ENCODE measurements at places on chromosomes 6 and 20. TPM values are rescaled to one million over a fixed set of nuclear protein-coding genes. Genes with fewer than 3 reads are reported as not detected.

DNA sequence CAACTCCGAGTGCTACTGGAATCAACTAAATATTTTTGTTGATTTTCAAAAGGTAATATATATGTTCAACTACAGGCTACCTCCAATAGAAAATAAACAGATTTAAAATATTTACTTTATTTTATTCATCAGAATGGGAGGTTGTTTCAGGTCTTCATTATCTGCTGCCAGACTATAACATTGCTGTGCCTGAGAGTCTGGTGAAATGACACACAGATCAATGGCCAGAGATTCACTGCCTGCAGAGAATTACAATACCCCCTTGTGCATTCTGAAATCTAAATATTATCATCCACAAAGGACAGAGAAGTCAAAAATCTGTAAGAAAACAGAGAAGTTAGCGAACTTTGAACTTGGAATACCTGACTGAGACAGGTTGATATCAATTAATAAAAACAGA is 667.8 kb upstream of the GJE1 start:
- H3K27ac ChIP-seq: no peak overlapping the region
- DNase-seq: no peak
- H3K4me1 ChIP-seq: no peaks in the 10 kb centered on the region
- no peaks in the 10 kb centered on the region for H3K36me3 ChIP-seq
- H3K27me3 ChIP-seq: no peaks in the 10 kb centered on the region
- H3K4me3 ChIP-seq: no peak overlapping the region

DNA sequence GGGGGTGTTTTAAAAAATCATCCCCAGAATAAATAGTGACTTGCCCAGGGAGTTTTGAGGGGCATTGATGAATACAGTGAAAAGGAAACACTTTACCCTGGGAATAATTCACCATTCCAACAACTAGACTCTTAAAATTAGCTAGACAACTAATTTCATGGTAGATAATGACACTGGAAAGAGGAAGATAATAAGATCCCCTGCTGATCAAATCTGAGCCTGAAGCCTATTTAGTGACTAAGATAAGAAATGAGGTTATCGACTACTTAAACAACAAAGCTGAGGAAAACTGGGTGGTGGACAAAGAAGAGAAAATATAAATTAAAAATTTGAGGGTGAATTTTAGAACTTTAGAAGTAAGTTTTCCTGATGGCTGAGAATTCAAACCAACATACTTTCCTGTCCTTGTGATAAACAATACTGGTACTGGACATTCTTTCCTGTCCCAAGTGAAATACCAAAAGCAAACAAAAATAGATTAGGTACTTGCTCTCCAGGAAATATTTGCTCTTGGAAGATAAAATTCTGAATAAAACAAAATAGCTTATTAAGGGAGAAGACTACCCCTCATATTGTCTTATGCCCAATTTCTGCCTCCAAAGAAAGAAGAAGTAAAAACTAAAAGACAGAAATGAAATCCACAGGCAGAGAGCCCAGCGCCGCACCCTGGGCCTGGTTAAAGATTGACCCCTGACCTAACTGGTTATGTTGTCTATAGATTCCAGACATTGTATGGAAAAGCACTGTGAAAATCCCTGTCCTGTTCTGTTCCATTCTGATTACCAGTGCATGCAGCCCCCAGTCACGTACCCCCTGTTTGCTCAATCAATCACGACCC is 64.0 kb upstream of the ADGRF4 start:
- no peaks in the 10 kb centered on the region for H3K27me3 ChIP-seq
- H3K4me1 ChIP-seq: peaks cover 9% of the 10 kb centered on the region
- no peak overlapping the region for H3K4me3 ChIP-seq
- H3K27ac ChIP-seq: no peak overlapping the region
- no peaks in the 10 kb centered on the region for H3K36me3 ChIP-seq

DNA sequence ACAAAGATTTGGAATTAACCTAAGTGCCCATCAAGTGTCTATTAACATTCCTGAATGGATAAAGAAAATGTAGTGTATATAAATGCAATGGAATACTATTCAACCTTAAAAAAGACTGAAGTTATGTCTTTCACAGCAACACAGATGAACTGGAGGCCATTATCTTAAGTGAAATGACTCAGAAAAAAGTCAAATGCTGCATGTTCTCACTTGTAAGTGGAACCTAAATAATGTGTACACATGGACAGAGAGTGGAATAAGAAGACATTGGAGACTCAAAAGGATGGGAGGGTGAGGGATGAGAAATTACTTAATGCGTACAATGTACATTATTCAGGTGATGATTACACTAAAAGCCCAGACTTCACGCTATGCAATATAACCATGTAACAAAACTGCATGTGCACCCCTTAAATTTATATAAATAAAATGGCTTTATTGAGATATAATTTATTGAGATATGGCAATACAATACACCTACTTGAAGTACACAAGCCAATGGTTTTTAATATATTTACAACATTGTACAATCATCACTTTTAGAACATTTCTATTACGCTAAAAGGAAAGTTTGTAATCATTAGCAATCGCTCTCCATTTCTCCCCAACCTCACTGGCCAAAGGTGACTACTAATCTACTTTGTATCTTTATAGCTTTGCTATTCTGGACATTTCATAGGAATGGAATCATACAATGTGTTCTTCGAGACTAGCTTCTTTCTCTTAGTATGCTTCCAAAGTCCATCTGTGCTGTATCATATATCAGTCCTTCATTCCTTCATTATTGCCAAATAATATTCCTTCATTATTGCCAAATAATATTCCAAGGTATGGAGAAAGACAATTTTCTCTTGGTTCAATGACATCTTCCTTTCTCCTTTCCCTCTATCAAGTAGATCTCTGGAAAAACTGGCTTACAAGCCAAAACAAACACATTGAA is 5.8 kb downstream of the STX7 start:
- no peak overlapping the region for H3K27ac ChIP-seq
- peaks cover 64% of the 10 kb centered on the region for H3K4me1 ChIP-seq
- no peak for DNase-seq
- no peaks in the 10 kb centered on the region for H3K36me3 ChIP-seq

- no peak overlapping the region for H3K4me3 ChIP-seq
- H3K27me3 ChIP-seq: no peaks in the 10 kb centered on the region
- H3K27ac ChIP-seq: no peak overlapping the region
- no peaks in the 10 kb centered on the region for H3K36me3 ChIP-seq
These were observed 13.0 kb downstream of the DYNLT2 start for GRCh38 chr6:169738204-169738975.

The TTK gene
- 2.5 TPM for total RNA-seq

GRCh38 chr6:124995645-124996325 is 33.5 kb downstream of the RNF217 start:
- no peak for DNase-seq
- H3K4me1 ChIP-seq: peaks cover 16% of the 10 kb centered on the region
- H3K27me3 ChIP-seq: no peaks in the 10 kb centered on the region
- H3K4me3 ChIP-seq: no peak overlapping the region

DNA sequence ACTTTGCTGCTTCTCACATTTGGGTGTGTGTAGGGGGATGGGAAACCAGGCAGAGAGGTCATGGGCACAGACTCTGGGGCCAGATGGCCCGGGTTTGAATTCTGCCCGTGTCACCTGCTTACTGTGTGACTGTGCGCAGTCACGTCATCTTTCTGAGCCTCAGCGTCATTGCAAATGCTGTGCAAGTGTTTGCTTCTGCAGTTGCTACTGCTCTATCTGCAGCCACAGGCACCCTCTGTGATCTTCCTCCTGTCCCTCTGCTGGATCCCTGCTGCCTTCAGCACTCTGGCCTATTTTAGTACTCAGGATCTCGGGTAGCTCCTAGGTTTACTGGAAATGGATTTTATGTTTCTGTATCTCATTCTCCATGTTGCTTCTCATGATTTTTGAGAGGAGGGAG is 40.6 kb upstream of the TULP1 start:
- H3K4me1 ChIP-seq: no peaks in the 10 kb centered on the region
- H3K27me3 ChIP-seq: no peaks in the 10 kb centered on the region
- H3K27ac ChIP-seq: no peak overlapping the region
- DNase-seq: no peak
- H3K4me3 ChIP-seq: no peak overlapping the region

The SPAG4 gene
- total RNA-seq: 6.9 TPM

GRCh38 chr6:116265041-116265829 is 11.4 kb upstream of the TSPYL4 start:
- H3K36me3 ChIP-seq: no peaks in the 10 kb centered on the region
- peaks cover 7% of the 10 kb centered on the region for H3K4me1 ChIP-seq
- H3K4me3 ChIP-seq: no peak overlapping the region
- H3K27me3 ChIP-seq: no peaks in the 10 kb centered on the region
- no peak overlapping the region for H3K27ac ChIP-seq
- no peak for DNase-seq

The HLA-DRA gene
- 158 TPM for total RNA-seq

- no peaks in the 10 kb centered on the region for H3K27me3 ChIP-seq
- no peaks in the 10 kb centered on the region for H3K4me1 ChIP-seq
- DNase-seq: no peak
- H3K4me3 ChIP-seq: no peak overlapping the region
- no peaks in the 10 kb centered on the region for H3K36me3 ChIP-seq
These were observed 979.1 kb upstream of the FLRT3 start for GRCh38 chr20:15316556-15316955.

DNA sequence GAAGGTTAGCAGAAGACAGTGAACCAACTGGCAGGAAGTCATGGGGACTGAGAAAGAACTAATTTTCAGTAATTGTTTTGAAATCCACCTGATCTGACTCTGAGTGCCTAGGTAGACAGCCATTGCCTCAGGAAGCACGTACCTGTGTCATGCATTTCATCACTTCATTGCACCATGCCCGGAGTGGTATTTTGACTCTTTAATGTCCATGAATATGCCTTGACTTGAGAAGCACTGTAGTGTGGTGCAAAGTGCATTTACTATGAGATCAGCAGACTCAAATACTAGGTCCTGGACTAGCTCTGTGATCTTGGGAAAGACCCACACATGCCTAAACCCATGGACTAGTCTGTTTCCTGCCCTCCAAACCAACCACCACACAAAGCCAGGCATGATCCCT is 370.9 kb upstream of the MARCKS start:
- no peaks in the 10 kb centered on the region for H3K36me3 ChIP-seq
- no peak for DNase-seq
- H3K4me1 ChIP-seq: no peaks in the 10 kb centered on the region
- H3K4me3 ChIP-seq: no peak overlapping the region
- H3K27ac ChIP-seq: no peak overlapping the region

The PMEPA1 gene
- total RNA-seq: 11.3 TPM

- H3K36me3 ChIP-seq: no peaks in the 10 kb centered on the region
- no peak overlapping the region for H3K4me3 ChIP-seq
- H3K4me1 ChIP-seq: peaks cover 23% of the 10 kb centered on the region
- no peak for DNase-seq
These were observed 171.5 kb downstream of the CDKAL1 start for GRCh38 chr6:20705741-20706140.

The FOXQ1 gene
- 6.4 TPM for total RNA-seq

DNA sequence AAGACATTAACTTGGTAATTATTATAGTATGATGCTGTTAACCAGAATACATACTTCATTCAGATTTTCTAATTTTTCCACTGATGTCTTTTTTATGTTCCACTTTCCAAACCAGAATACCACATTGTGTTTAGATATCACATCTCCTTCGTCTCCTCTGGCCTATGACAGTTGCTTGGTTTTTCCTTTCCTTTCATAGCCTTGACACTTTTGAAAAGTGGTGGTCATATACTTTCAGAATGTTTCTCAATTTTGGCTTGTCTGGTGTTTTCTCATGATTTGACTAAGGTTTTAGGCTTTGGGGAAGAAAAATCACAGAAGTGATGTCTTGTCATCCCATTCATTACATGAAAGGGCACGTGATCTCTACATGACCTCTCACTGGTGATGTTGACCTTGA is 24.3 kb upstream of the RIMS4 start:
- H3K27me3 ChIP-seq: no peaks in the 10 kb centered on the region
- no peak overlapping the region for H3K4me3 ChIP-seq
- no peaks in the 10 kb centered on the region for H3K4me1 ChIP-seq
- no peak overlapping the region for H3K27ac ChIP-seq
- no peaks in the 10 kb centered on the region for H3K36me3 ChIP-seq

The SCAND1 gene
- total RNA-seq: 102 TPM

The PCIF1 gene
- 36.6 TPM for total RNA-seq

The CITED2 gene
- total RNA-seq: 132 TPM

The ENPP5 gene
- total RNA-seq: 2.5 TPM

- H3K4me1 ChIP-seq: peaks cover 66% of the 10 kb centered on the region
- H3K27me3 ChIP-seq: no peaks in the 10 kb centered on the region
- DNase-seq: no peak
- no peaks in the 10 kb centered on the region for H3K36me3 ChIP-seq
These were observed 4.0 kb downstream of the MYLIP start for GRCh38 chr6:16132909-16133308.

- no peak for DNase-seq
- H3K4me1 ChIP-seq: peaks cover 8% of the 10 kb centered on the region
- no peak overlapping the region for H3K27ac ChIP-seq
- no peaks in the 10 kb centered on the region for H3K27me3 ChIP-seq
- no peaks in the 10 kb centered on the region for H3K36me3 ChIP-seq
- H3K4me3 ChIP-seq: no peak overlapping the region
These were observed 67.1 kb upstream of the DUSP22 start for GRCh38 chr6:225121-225721.

DNA sequence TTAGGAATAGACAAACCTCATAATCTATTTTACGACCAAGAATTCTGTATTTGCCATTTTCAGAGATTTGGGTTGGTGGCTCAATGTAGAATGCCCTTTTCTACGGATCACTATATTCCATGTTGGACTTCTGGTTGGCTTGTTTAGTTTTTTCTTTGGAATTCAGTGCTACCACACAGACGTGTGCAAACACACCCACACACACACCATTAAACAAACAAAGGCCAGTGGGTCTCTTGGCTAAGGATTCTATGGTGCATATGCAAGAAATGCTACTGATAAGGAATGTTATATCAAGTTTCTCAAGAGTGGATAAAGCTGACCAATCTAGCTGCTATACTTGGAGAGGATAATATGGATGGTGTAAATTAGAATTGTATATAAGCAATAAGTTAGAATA is 8.0 kb downstream of the ABT1 start:
- H3K36me3 ChIP-seq: no peaks in the 10 kb centered on the region
- H3K4me1 ChIP-seq: no peaks in the 10 kb centered on the region
- DNase-seq: no peak
- no peaks in the 10 kb centered on the region for H3K27me3 ChIP-seq

GRCh38 chr6:116436586-116436985 is 24.6 kb upstream of the CALHM6 start:
- no peak overlapping the region for H3K27ac ChIP-seq
- H3K27me3 ChIP-seq: no peaks in the 10 kb centered on the region
- no peaks in the 10 kb centered on the region for H3K4me1 ChIP-seq
- peaks cover 8% of the 10 kb centered on the region for H3K36me3 ChIP-seq
- H3K4me3 ChIP-seq: no peak overlapping the region
- no peak for DNase-seq

The PHACTR1 gene
- 0.49 TPM for total RNA-seq

- no peaks in the 10 kb centered on the region for H3K27me3 ChIP-seq
- H3K27ac ChIP-seq: peak overlapping the region; percentile 99
- H3K36me3 ChIP-seq: no peaks in the 10 kb centered on the region
These were observed 6.1 kb upstream of the ZMYND8 start for GRCh38 chr20:47362361-47363219.

GRCh38 chr20:58271606-58272351 is 37.7 kb upstream of the RAB22A start:
- no peak overlapping the region for H3K27ac ChIP-seq
- peaks cover 11% of the 10 kb centered on the region for H3K36me3 ChIP-seq
- no peak overlapping the region for H3K4me3 ChIP-seq
